Activated naive CD4-positive, alpha-beta T cell treated with anti-CD3 and anti-CD28 coated beads, Interleukin-2, amount 50 U/mL, for 72 hours (primary cell): ENCODE measurements at places on chromosomes 1 and 21.

GRCh38 chr1:39625462-39626273, 13.8 kb downstream of the HEYL start:
- DNase-seq: no peak

DNA sequence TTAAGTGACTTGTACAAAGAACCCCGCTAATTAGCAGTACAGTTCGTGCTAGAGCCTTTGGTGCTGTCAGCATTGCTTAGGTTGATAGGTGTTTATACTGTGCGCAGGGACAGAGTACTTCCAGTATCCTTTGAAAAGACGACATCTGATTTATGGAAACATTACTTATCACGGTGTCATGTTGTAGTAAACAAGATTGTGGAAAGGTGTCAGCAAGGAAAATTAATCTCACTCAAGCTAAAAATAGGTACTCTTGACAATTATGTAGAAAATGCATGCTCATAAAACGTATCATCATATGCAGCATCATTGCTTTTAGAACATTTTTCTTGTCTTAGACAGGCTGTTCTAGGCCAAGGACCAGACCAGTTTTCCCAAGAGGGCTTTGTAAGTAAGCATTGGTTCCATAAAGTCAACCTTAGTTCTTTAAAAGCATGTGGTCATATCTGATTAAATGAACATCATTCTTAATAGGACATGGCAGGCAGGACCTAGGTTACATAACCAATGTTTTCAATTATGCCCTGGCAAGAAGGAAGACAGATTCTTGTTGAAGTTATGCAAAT, 33.0 kb downstream of the SH3BGR start:
- DNase-seq: no peak

DNA sequence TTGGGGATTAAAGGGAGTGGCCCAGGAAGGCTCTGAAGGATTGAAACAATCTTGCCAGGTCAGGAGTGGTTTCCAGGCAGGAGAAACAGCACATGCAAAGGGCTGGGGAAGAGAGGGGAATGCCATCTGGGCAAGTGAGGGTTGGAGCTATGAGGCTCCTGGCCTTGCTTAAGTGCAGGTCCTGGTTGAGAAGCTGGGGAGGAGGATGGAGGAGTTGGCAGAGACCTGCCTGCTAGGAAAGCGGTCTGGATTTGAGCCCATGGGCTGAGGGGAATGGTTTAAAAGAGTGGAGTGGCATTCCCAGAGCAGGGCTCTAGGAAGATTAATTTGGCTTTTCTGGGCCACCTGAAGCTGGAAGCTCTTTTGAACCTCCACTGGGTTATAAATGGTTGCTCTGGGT, 9.2 kb downstream of the IGSF21 start:
- no peak for DNase-seq

- no peak for DNase-seq
Measured at GRCh38 chr1:107138166-107138565, 2.7 kb upstream of the NTNG1 start.

- DNase-seq: no peak
Measured at GRCh38 chr1:244029124-244029523, 22.0 kb upstream of the ZBTB18 start.

DNA sequence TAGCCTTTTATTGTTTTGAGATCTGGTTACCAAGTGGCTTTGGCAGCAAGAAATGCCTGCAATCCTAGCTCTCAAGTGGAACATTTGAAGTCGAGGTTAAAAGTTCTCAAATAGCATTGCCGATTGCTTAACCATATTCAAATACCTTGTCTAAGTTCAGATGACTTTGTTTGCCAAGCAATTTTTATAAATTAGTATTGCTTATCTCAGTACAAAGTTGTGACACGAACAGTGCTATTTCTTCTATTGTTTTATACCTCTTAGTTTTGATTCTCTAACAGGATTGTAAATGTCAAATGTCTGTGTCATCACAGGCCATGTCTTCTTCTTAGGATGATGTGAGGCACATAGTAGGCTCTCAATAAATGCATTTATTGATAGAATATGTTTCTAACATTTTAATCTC, 633.3 kb downstream of the PTPRC start:
- no peak for DNase-seq

GRCh38 chr21:26973226-26973625, 6.3 kb upstream of the ADAMTS5 start:
- no peak for DNase-seq
